ENCODE measurements at places on chromosomes 6 and 20. TPM values are rescaled to one million over a fixed set of nuclear protein-coding genes. Genes with fewer than 3 reads are reported as not detected.

The QRSL1 gene
- 13.4 TPM for polyA plus RNA-seq

- DNase-seq: no peak
Measured at GRCh38 chr6:18681832-18682503, 294.8 kb downstream of the RNF144B start.

The LTB gene
- polyA plus RNA-seq: 1.1 TPM

The KIAA0408 gene
- polyA plus RNA-seq: 16.1 TPM

DNA sequence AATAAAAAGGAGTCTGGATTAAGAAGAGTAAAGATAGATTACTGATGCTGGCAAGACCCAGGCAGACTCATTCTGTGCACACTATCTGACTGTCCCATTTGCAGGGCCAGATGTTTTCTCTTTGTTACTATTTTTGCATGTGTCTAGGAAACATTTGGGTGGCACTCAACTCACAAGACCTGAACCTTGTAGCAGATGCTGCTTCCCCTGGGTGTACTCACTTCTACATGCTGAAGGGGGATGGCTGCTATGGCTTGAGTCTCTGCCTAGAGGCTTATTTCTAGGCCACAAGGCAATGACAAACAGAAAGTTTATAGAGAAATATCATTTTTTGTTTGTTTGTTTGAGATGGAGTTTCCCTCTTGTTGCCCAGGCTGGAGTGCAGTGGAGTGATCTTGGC is 351.4 kb downstream of the FOXA2 start:
- DNase-seq: peak; percentile 22

GRCh38 chr6:136404007-136404406 is 114.4 kb upstream of the BCLAF1 start:
- no peak for DNase-seq

The HLA-DRB1 gene
- polyA plus RNA-seq: 9.4 TPM

The LPA gene
- not detected for polyA plus RNA-seq

The SH3BGRL2 gene
- 7.5 TPM for polyA plus RNA-seq

The PPIL1 gene
- polyA plus RNA-seq: 35.0 TPM

DNA sequence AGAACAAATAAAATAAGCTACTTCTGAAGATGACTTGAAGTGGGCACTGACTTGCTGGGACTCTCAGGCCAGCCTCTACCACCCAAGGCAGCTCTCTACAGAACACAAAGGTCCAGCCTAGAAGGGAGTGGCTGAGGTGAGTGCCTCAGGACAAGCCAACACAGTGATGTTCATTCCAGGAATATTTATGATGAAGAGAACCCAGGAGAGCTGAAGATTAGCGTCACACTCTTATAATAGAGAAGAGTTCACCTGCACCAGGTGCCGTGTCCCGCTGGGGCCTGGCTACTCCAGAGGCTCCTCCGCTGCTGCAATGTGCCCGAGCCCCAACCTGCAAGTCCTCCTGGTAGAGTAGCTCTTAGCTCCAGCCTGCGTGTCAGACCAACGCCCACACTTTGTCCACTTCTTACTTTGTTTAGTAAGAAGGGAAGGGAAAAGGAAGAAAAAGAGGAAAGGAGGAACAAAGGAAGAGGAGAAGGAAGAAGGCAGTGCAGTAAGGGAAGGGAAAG is 182.4 kb upstream of the QKI start:
- no peak for DNase-seq

The DCDC2 gene
- polyA plus RNA-seq: 0.06 TPM

DNA sequence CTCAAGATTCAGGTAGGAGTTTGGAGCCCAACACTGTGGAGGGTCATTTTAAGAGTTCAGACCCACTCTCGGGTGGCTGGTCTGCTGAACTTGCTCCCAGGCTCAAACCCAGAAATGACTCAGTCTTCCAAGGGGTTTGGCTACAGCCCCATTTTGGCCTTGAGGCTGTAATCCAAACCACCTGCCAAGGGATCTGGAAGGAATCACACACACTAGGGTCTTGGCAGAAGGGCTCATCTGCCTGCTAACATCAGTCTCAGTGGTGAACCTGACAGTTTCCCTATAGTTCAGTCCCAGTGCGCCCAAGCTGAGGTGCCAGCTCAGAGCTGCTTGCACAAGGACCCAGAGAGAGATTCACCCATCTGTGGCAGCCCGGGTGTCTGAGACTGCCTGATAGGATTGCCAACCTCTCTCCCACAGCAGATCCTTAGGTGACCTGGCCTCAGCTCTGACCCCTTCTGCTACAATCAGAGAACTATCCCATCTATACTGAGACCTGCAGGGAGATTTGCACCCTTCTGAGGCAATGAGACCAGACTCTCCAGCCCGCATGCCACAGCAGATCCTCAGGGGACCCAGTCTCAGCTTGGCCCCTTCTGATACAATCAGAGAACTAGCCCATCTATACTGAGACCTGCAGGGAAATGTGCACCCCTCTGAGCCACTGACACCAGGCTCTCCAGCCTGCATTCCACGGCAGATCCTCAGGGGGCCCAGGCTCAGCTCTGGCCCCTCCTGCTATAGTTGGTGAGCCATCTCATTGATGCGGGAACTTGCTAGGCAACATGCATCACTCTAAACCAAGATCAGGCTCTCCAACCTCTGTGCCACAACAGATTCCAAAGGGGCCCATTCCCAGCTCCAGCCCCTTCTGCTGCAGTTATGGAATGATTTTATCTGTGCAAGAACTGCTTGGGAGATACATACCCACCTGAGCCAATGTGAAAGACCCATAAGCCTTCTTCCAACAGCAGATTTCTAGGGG is 48.2 kb downstream of the THBS2 start:
- no peak for DNase-seq

GRCh38 chr6:76004202-76004601 is 68.3 kb downstream of the IMPG1 start:
- DNase-seq: no peak

The GPX5 gene
- not detected for polyA plus RNA-seq

DNA sequence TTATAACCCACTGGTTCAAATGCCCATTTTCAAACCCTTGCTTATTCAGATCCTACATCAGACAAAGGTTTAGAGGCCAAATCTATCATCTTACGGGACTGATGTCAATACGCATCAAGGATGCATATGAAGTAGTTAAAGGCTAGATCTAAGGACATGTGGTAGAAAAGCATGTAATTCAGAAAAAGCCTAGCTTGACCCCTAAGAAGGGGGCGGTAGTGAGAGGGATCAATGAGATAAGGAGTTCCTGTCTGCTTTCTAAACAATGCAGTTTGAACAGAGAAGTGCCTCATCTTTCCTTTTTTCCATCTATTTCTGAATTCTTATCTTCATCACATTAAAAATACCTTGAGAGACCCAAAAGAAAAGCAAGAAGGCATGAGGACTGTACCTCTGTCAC is 237.7 kb downstream of the ARHGAP18 start:
- DNase-seq: no peak

The BTNL2 gene
- 0.18 TPM for polyA plus RNA-seq

GRCh38 chr6:75085931-75086635 is 119.8 kb downstream of the COL12A1 start:
- no peak for DNase-seq

The TUBB2B gene
- polyA plus RNA-seq: 60.2 TPM

GRCh38 chr6:149060985-149061760 is 256.3 kb upstream of the TAB2 start:
- no peak for DNase-seq

The NKX2-4 gene
- polyA plus RNA-seq: not detected

- no peak for DNase-seq
Measured at GRCh38 chr6:5089481-5090438, 4.6 kb downstream of the PPP1R3G start.

The CST2 gene
- polyA plus RNA-seq: not detected

DNA sequence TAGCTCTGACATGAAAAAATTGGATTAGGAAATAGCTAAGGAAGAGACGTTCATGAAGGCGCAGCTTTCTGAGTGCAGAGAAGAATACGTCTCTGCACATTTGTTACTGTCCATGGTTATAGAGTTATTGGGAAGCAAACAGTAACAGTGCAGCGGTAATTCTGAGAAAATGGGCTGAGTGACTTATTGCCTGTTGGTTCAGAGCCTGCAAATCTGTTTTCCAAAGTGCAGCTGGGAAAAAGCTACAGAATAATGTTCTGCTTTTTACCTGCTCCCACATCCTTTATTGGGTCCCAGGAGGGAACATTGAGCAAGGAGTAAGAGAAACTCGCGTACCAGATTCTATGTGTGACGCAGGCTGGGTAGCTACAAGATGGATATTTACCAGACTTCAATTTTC is 160.2 kb downstream of the BTBD3 start:
- DNase-seq: no peak

- DNase-seq: no peak
Measured at GRCh38 chr6:54262971-54263370, 45.3 kb upstream of the TINAG start.

- no peak for DNase-seq
Measured at GRCh38 chr6:12334526-12335130, 44.5 kb downstream of the EDN1 start.

Measured in forelimb muscle (tissue), 1 donor.